Uterus (tissue), 4 donors: ENCODE measurements at places on chromosomes 2 and 18. TPM values are rescaled to one million over a fixed set of nuclear protein-coding genes. Genes with fewer than 3 reads are reported as not detected.

- H3K27me3 ChIP-seq = no peaks in the 10 kb centered on the region
- H3K4me1 ChIP-seq = no peaks in the 10 kb centered on the region
- H3K4me3 ChIP-seq = no peak overlapping the region
- H3K27ac ChIP-seq = no peak overlapping the region
These were observed 33.5 kb upstream of the SPRED2 start for GRCh38 chr2:65465857-65466256.

DNA sequence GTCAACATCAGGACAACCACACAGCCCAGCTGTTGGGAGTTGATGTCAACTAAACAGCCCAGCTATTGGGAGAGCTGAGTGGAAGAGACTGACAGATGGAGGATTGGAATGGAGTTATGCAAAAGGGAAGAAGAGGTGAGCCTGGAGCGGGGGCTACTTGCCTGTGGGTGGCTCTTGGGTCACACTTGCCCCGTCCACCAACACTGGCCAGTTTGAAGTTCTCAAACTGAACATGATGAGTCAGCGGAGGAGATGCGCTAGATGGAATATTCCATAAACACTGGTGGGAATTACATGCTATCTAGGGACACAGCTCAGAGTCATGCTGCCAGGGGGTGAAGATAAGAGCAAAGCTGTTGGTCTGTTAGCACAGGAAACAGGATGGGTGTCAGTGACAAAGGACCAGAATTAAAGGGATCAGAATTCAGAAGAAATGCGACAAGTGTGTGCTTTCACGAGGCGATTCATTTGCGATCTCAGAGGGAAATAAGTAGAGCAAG lies 33.2 kb upstream of the AGAP1 start:
- DNase-seq = no peak
- H3K27me3 ChIP-seq = no peaks in the 10 kb centered on the region
- H3K27ac ChIP-seq = no peak overlapping the region

- no peak for DNase-seq
- H3K4me1 ChIP-seq = no peaks in the 10 kb centered on the region
- no peak overlapping the region for H3K4me3 ChIP-seq
- no peak overlapping the region for H3K27ac ChIP-seq
- no peaks in the 10 kb centered on the region for H3K27me3 ChIP-seq
- H3K36me3 ChIP-seq = no peaks in the 10 kb centered on the region
These were observed 47.4 kb upstream of the CYRIA start for GRCh38 chr2:16713011-16713423.

- peak; percentile 71 for DNase-seq
- H3K4me1 ChIP-seq = peaks cover 6% of the 10 kb centered on the region
- H3K36me3 ChIP-seq = no peaks in the 10 kb centered on the region
- H3K27me3 ChIP-seq = no peaks in the 10 kb centered on the region
- peak overlapping the region; percentile 17 for H3K27ac ChIP-seq
These were observed 27.0 kb upstream of the MGAT4A start for GRCh38 chr2:98757904-98758421.

Gene GALM
- 6.2 TPM for total RNA-seq

- H3K27ac ChIP-seq = peak overlapping the region; percentile 70
- no peak overlapping the region for H3K4me3 ChIP-seq
- H3K4me1 ChIP-seq = peaks cover 13% of the 10 kb centered on the region
- H3K36me3 ChIP-seq = no peaks in the 10 kb centered on the region
- H3K27me3 ChIP-seq = no peaks in the 10 kb centered on the region
- DNase-seq = peak; percentile 55
These were observed 2.7 kb downstream of the TNS1 start for GRCh38 chr2:218000136-218000535.
